ENCODE measurements at places on chromosomes 16 and 17.

GRCh38 chr17:48368352-48368908 is 61.6 kb downstream of the SKAP1 start:
- DNase-seq: no peak

- no peak for DNase-seq
Measured at GRCh38 chr16:80080287-80080851, 460.4 kb upstream of the DYNLRB2 start.

GRCh38 chr16:50079397-50080140 is 13.8 kb downstream of the HEATR3 start:
- no peak for DNase-seq

DNA sequence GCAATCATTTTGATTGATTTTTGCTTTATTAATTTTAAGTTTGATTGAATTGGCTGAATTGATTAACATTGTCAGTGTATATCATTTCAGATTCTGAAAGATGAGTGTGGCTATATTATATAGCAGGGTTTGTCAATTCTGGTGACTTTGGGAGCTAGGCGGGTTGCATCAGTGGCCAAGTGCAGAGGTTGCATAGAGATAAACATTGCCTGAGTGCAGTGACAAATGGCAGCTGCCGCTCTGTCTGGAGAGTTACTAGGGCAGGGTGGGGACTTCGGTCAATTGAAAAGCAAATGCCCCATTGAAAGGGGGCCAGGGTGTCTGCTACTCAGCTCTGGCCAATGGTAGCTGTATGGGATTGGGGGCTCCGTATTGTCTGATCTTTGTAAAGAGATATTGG is 12.7 kb downstream of the SYT17 start:
- DNase-seq: no peak

GRCh38 chr16:55613613-55614335 is 42.0 kb upstream of the SLC6A2 start:
- no peak for DNase-seq

- peak; percentile 22 for DNase-seq
Measured at GRCh38 chr16:56930486-56931270, 1.3 kb upstream of the HERPUD1 start.

DNA sequence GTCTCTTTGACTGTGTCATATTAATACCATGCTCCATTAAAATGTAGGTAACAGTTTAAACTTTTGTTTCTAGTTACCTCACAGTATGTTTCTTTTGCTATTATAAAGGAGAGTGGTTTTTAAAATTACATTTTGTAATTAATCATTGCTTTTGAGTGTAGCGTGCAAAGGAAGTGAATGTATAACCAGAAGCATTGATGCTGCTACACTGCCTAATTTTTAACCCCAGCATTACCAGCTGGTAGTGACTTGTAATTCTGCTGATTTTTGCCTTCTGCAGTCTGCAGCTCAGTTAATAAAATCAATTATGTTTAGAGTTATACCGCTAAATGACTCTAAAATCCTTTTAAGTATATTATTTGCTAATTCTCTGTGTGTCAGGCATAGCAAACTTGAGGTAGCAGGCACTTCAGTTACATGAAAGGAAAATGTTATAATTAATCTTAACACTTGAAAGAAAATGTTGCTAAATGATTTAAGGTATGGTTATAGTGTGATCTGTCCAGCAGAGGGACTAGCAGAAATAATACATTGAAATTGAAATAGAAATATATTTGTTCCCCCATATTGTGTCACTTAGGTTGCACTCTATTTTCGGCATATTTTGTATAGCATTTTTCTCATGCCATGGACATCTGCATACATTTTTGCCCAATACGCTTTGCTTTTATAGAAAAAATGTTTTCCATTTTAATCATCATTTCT is 388.5 kb downstream of the CNTNAP4 start:
- DNase-seq: no peak

DNA sequence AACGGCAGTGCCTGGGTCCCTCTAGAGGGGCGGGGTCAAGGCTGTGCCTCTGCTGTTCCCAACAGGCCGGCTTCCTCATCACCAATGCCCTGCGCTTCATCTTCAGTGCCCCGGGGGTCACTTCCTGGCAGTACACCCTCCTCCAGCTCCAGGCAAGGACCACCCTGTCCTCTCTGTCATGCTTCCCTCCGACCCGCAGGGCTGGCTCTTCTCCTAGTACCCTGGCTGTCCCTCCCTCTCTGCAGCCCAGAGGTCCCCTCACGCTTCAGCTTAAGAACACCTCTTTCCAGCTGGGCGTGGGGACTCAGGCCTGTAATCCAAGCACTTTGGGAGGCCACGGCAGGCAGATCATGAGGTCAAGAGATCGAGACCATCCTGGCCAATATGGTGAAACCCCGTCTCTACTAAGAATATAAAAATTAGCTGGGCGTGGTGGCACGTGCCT is 25.8 kb downstream of the CASKIN2 start:
- DNase-seq: no peak

- DNase-seq: no peak
Measured at GRCh38 chr17:51050291-51051033, 70.2 kb downstream of the SPAG9 start.

DNA sequence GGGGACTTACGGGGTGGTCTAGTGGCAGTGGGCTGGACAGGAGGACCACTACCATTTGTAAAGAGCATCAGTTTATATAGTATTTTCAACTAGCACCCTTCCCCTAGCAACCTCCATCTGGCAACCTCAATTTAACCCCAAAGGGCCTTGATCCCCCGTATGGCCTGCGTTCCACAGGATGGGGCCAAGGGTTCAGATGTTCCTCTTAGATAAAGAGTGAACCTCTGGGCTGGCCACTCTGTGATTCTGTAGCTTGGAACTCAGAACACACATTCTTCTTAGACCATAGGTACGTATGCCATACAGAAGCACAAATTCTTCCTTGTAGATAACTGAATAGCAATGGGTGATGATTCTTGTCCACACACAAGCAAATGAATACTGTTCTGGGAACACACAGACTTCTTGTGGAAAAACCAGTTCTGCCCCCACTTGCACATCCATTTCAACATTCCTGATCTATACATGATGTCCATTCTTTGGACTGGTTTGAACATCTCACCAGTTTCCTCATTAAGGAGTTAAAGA is 1.9 kb upstream of the GGA2 start:
- DNase-seq: no peak

- no peak for DNase-seq
Measured at GRCh38 chr16:83807327-83807709, 460 bp upstream of the HSBP1 start.

GRCh38 chr16:10156099-10156498 is 26.1 kb downstream of the GRIN2A start:
- no peak for DNase-seq

DNA sequence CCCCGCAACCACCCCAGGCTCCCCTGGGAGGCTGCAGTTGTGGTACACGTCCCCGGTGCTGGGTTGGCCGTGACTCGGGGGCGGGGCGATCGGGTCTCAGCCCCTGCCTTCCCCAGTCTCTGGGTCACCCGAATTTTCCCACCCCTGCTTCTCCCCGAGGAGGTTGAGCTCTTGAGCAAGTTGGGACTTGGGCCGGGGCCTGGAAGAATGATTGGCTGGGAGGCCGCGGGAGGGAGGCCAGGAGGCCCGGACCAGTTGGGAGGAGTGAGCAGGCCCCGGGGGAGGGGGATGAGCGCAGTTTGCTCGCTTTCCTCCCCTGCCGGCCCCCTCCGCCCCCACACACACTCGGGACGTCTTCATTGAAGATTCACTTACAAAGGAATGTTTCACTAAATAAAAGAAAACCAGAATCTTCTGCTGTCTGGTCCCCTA is 4.5 kb upstream of the HEXIM1 start:
- DNase-seq: peak; percentile 56

- no peak for DNase-seq
Measured at GRCh38 chr17:64260886-64261285, 2.2 kb downstream of the TEX2 start.

DNA sequence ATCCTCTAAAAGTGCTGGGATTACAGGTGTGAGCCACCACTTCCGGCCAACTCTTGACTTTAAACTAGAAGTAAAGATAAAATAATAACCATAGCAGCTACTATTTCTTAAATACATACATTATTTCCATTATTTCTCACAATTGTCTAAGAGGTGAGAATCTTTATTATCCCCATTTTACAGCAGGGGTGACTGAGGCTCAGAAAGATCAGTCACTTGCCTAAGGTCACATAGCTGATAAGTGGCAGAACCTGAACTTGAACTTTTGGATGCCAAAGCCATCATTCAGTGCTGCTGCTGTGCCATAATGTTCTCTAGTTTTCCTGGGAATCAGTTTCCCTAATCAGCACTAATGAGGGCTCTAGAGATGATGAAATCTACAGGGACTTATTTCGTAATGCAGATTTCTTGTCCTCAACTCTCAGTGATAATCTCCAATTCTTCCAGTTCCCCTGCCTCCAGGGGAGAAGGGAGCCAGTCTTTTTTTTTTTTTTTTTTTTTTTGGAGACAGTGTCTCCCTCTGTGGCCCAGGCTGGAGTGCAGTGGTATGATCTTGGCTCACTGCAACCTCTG is 25.2 kb upstream of the GPRC5B start:
- DNase-seq: no peak

DNA sequence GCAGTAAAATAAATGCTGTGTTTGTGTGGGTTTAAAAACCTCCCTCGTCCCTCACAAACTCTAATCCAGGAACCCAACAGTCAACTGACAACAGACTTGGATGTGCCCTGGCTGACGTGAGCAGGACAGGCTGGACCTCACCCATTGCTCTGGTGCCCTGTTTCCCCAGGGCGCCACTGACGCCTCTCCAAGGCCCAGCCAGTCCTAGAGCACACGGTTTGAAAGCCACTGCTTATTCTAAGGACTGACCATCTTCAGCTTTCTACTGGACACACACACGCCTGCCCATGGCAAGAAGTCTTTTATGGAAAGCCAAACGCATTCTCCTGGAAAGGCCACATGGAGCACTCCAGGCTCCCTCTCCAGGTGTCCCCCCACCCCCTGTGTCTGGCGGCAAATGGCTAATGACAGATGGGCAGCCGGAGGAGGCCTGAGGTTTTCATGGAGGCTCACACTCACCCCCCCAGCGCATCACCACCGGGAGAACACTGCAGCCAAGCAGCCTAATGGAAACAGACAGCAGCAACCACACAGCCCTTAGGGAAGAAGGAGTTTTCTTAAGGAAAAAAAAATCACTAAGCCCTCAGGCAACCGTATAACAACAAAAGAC is 319.2 kb downstream of the SOX9 start:
- DNase-seq: peak; percentile 77

- DNase-seq: no peak
Measured at GRCh38 chr17:45227101-45227925, 5.6 kb downstream of the FMNL1 start.

DNA sequence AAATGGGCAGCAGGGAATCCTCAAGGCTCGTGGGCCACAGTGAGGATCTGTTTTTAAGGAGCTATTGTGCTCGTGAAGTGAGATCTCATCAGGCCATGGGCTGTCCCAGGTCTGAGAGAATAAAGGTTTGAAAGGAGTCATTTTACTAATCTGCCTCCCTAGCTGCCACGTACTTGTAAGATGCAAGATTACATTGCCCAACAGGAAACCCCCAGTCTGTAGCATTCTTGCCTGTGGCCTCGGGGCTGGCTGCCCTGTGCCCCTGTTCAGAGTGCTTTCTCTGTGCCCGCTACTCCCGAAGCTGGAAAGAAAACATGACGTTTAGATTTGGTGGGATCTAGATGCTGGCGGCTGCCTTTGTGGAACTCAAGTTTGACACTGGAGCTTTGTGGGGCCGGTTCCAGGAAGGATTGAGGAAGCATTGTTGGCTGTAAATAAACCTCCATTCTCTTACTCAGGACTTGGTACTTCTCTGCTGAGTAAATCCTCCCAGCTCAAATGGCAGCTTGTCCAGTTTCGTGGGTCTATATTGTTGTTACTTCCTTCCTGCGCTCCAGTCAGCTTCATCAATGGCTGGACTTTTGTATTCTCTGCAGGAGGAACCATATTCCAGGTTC is 21.2 kb downstream of the SAP30BP start:
- no peak for DNase-seq

- DNase-seq: no peak
Measured at GRCh38 chr17:75069783-75070182, 18.0 kb upstream of the SLC16A5 start.

DNA sequence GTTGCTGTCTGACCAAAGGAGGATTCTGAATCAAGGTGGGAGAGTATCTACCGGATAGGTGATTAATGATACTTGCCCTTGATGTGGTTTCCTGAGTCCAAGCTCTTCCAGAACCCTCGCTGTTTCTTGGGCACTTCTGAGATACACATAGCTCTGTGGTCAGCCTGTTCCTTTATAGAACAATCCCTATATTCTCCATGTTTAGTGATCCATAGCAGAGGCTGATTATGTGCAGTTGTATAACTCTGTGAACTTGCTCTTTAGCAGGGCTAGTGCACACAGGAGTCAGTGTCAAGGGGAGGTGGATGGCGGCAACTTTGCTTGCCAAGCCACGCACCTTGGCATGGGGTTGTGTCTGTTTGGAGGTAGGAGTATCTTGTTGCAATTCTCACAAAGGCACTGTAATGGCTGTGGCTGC is 36.1 kb downstream of the ARL4D start:
- DNase-seq: no peak

DNA sequence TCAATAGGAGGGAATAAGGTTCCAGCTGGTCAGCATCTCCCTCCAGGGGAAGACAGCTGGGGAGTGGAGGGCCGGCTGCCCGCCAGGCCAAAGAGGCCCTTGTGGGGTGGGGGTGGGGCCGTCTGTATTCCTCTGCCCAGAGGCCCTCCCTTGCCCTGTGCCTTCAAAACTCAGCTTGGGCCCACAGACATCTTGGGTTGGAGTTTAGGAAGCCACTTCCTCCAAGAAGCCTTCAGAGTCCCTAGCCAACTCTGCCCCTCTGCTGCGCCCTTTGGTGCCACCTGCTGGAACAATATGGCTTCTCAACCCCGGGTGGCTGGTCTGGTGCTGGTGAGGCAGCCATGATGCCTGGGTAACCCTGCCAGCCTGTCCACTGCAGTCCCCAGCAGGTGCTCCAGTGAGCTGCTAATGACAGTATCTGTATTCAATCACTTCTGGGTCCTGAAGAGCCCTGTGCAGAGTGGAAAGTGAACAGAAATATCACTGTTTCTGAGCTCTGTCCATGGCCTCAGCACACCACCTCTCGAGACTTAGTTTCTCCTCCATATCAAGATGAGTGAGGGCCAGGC is 16.7 kb downstream of the HSD11B2 start:
- DNase-seq: no peak

GRCh38 chr16:31471875-31472708 is at the start of gene TGFB1I1:
Gene TGFB1I1 (plus strand): TSS chr16:31472152. CDS start chr16:31472189, 37 bp downstream.
- DNase-seq: peak; percentile 77

GRCh38 chr17:46922487-46922803 is 515 bp upstream of the GOSR2 start:
- DNase-seq: no peak

Measured in glutamatergic neuron (in vitro differentiated cells).